ENCODE measurements at places on chromosomes 11 and 22.
A peak's percentile ranks its signal among the peaks of the same experiment; 100 is the strongest.

GRCh38 chr11:26997378-26997777, 3.5 kb downstream of the FIBIN start:
- DNase-seq: no peak

DNA sequence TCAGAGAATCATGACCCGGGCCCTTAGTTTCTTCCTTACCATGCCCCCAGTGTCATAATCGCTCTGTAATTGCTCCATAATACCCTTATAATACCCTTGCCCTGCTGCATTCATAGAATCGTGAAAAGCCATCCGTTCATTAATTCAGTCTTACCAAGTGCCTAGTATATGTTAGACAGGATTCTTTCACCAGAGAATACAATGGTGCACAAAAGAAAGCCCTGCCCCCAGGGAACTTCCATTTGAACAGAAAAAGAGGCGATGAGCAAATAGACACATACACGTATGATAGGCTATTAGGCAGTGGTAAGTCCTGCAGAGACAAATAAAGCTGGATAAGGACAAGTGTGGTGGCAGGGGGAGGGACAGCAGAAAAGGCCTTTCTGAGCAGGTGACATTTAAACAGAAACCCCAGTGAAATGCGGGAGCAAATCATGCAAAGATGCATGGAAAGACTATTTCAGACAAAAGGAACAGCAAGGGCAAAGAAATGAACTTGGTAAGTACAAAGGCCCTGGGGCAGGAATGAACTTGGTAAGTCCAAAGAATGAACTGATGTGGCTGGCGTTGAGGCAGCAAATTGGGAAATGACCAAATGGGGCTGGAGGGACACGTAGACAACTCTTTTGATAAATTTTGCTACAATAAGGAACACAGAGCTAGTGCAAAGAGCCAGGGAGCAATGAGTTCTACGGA, 74.6 kb upstream of the CREB3L1 start:
- DNase-seq: no peak

DNA sequence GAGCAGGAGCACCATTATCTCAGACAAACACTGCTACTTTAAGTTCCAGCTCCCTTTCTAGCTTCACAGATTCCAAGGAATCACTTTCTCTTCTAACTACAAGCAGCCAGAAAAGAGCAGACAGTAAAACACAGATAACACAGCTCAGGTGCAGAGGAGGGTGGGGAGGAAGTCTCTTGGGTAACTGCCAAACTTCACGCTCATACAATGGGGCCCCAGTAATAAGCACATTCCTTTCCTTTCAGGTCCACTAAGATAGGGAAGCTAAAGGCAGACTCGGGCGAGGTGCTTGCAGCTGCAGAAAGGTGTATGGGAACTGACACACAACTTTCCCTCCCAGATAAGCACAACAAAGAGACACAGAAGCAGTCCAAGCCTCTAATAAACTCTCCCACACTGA, 69.2 kb upstream of the OR9G4 start:
- no peak for DNase-seq

DNA sequence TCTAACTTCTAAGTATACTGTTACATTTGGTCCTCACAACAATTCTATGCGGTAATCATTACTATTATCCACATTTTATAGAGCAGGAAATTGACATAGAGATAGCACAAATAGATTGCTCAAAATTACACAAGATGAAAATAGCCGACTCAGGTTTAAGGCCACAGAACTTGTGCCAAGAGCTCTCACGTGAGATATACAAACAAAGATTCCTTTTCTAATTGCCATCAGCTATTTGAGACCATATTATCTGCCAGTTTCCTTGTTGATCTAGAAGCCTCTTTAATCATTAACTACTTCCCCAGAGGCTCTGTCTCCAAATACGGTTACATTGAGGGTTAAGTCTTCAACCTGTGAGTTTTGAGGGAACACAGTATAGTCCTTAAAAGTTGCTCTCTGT, 61.0 kb upstream of the GLYATL1B start:
- no peak for DNase-seq

DNA sequence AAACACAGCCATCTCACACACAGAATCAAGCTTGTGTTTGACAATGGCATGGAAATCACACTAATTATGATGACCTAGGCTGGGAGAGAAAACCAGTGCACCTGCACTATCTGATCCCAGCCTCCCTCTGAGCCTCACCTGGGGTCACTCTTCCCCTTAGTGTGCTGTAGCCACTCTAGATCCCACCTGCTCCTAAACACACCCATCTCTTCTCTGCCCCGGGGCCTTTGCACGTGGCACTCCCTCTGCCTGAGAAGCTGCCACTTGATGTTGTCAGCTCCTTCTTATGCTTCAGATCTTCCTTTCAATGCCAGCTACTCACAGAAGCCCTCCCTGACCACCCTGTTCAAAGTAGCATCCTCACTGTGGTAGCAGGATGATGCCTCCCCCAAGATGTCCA, 42.9 kb upstream of the NFAM1 start:
- no peak for DNase-seq

GRCh38 chr22:37690901-37691504, 4.9 kb downstream of the NOL12 start:
- no peak for DNase-seq

DNA sequence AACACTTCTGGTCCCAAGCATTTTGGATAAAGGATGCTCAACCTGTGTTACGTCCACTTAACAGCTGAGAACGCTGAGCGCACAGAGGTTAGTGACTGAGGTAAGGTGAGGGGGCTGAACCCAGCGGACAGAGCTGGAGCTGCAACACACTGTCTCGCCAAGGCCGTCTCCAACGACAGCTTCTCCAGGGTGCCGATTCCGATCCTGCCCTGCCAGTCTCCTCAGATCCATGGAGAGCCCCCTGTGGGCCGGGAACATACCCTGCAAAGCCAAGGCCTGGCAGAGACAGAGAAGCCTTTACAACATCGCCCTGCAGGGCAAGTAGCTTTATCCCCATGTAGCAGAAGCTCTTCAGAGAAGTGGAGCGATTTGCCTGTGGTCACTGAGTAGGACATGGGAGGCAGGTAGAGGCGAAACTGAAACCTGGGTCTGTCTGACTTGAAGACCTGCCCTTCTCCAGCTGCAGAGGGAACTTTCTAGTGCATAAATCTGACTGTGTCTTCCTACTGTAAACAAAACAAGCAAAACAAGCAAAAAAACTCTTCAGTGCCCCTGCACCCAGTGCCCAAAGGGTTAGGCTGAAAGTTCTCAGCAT, 72.8 kb downstream of the SCUBE1 start:
- no peak for DNase-seq

GRCh38 chr11:134691295-134691873, 279.3 kb upstream of the B3GAT1 start:
- DNase-seq: no peak

- no peak for DNase-seq
Observed at GRCh38 chr22:33012833-33013450, 45.2 kb downstream of the SYN3 start.

- no peak for DNase-seq
Observed at GRCh38 chr11:19366992-19367709, 126.4 kb upstream of the E2F8 start.

- DNase-seq: no peak
Observed at GRCh38 chr11:61928606-61929005, 11.2 kb upstream of the RAB3IL1 start.

DNA sequence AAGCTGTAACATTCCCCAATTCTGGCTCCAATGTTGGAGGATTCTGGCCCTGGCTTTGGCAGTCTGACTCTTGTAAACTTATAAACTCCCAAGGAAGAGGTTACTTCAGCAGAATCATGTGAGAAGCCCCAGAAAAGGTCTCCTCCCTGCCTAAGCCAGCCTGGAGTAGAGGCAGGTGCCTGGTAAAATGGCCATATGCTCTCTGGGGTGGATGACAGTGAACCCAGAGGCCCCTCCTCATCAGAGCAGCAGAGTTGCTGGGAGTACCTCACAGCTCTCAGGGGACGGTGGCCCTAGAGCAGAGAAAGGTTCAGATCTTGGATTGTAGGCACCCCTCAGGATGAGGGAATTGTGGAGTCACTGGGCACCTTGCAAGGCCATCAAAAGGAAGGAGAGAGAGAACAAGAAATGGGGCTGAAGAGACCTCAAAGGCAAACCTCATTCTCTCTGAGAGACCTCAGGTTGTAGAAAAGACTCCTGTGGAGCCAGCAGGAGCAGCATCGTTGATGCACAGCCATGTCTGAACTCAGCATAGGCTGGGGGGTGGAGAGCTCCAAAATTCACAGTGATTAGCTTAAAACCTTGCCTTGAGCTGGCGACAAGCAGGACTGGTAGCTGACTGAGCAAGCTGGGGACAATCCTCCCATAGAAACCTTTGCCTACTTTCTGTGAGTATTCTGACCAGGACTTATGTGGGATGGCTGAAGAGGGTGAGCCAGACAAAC, 4.9 kb upstream of the P2RY6 start:
- DNase-seq: no peak

DNA sequence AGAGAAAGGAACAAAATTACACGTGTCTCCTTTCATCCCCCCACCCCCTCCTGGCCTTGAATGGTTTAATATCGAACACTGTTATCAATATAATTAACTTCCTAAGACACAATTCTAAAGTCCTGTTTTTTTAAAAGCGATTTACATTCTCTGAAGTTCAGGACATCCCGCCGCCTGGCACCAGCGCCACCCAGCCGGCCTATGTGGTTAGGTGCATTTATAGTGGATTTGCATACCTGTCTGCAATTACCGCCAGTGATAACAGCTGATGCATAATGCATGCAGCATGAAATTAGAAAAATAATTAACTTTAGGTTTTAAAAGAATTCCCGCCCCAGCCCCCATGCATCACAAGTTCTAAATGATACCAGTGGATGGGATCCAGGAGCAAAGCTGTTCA, 58.6 kb downstream of the MACROD1 start:
- no peak for DNase-seq

- DNase-seq: peak; percentile 23
Observed at GRCh38 chr22:27613099-27614005, 188.2 kb downstream of the MN1 start.

GRCh38 chr11:128521682-128522054, 65.7 kb downstream of the ETS1 start:
- no peak for DNase-seq

DNA sequence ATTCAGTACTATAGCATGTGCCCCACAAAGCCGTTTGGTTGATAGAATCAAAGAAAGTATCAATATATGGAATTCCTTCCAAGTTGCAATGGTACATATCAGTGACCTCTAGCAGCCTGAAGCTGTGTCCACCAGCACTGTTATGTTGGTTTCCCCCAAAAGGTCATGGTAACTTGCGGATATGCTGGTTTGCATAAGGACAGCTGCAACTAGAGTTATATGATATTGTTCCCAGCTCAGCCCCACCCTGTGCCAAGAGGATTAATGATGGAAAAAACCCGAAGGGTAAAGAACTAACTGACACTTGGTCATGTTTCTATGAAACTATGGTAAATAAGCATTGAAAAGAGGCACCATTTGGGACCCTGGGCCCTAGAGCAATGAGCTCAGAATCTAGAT, 93.5 kb downstream of the PDHX start:
- no peak for DNase-seq

DNA sequence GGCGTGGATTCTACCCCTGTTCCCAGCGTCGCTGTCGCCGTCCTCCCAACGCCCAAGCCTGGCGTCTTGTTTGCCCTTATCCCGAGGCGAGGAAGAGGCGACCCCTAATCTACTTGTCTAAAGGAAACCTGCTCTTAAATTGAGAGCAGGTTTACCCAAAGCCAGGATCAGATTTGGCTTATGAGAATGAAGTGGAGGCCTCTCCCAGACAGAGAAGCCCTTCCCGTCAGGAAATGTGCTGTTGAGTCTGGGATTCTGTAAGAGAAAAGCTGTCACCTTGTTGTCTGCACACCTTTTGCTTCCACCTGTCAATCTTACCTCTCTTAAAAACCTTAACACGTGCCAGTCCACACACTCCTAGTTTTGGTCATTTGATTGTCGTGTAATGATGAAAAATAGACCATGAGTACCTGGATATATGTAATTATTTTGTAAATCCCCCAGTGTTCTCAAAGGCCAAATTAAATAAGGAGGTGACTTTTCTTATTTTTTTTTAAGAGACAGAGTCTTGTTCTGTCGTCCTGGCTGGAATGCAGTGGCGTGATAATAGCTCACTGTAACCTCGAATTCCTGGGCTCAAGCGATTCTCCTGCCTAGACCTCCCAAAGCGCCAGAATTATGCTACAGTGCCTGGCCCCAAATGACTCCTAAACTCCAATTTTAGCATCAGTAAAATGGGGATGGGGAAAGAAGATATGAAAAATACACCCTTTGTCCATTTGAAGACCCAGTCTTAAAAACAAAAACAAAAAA, 627 bp downstream of the GTF2H1 start:
- peak; percentile 18 for DNase-seq

- DNase-seq: no peak
Observed at GRCh38 chr22:17339095-17339693, 30.1 kb upstream of the CECR2 start.

DNA sequence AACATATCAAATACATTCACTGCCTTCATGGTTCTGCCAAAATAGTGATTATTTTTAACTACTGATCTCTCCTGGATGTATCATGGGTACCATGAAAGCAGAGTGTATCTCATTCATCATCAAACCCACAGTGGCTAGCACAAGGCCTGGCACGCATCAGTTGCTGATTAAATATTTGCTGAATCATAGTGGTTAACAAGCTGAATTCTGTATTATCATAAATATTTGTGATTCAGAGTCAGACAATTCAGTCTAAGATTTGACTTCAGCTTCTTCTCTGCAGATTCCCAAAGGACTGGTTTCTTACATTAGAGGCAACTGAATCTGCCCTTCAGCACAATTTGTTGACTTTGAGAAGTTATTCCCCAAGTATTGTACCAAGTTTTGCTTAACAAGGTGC, 715.8 kb upstream of the LRRC4C start:
- DNase-seq: no peak

DNA sequence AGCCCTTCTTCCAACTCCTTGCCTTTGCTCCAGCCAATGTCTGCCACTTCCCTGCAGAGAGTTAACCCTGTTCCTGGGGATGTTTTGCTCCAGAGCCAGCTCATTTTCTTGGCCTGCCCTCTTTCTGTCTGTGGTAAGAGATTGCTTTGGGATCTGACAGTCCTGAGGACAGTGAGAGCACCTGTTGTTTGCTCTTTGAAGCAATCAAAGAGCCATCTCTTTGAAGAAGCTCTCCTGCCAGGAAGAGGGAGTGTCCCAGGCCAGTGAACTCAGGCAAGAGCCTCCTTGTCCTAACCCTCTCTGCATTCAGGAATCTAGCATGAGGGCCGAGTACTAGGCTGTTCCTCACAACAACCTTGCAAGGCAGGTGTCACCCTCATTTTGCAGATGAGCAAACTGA, 42.2 kb downstream of the TRAF6 start:
- no peak for DNase-seq

DNA sequence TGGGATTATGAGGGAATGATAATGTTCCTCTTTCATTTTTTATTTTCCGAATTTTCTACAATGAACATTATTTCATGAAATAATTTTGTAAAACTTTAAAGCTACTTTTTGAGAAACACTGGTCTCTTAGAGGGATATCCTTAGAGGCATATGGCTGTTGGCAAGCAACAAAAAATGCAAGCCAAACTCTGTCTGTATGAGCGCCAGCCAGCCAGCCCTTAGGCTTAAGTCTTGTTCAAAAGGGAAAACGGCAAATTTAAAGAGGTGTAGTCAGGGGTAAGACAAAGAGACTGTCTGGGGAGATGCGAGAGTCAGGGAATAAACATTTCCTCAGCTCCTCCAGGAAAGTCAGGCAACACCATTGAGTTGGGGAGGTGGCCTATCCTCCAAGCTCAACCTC, 22.5 kb downstream of the ASCC2 start:
- DNase-seq: no peak

GRCh38 chr11:92738276-92738675, 231.2 kb upstream of the MTNR1B start:
- DNase-seq: no peak
